ENCODE measurements at places on chromosomes 13 and 19.

DNA sequence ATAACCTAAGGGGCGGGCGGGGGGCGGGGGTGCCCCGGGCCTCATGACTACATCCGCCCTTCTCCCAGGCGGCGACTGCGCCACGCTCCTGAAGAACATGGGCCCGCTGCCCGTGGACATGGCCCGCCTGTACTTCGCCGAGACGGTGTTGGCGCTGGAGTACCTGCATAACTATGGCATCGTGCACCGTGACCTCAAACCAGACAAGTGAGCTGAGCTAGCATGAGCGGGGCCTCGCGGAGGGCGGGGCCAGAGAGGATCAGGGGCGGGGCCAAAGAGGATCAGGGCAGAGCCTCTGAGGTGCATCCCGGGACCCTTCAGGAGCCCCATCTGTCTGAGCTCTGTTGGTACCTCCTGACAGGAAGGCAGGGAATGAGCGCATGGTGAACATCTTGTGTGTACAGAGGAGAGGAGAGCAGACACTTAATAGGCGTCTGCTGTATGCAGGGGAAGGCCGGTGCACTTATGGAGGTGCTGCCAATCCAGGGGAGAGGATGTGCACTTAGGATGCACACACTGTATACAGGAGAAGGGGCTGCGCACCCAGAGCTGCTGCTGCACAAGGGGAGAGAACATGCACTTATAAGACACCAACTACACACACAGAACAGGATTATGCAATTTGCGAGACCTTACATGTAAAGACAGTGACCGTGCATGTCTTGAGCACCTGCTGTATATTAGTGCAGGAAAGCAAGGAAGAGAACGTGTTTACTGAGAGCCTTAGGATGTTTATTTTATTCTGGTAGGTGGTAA, 20.9 kb upstream of the PIK3R2 start:
- no peak for DNase-seq

GRCh38 chr13:98656223-98656622, 79.3 kb upstream of the STK24 start:
- DNase-seq = no peak

GRCh38 chr19:35879770-35880317, 11.5 kb downstream of the APLP1 start:
- no peak for DNase-seq

GRCh38 chr13:56900549-56901279, 240.0 kb upstream of the PRR20A start:
- DNase-seq = no peak

- no peak for DNase-seq
These were observed 5.4 kb downstream of the FLT1 start for GRCh38 chr13:28489524-28489931.

GRCh38 chr13:94298346-94298745, 181.1 kb downstream of the DCT start:
- no peak for DNase-seq

DNA sequence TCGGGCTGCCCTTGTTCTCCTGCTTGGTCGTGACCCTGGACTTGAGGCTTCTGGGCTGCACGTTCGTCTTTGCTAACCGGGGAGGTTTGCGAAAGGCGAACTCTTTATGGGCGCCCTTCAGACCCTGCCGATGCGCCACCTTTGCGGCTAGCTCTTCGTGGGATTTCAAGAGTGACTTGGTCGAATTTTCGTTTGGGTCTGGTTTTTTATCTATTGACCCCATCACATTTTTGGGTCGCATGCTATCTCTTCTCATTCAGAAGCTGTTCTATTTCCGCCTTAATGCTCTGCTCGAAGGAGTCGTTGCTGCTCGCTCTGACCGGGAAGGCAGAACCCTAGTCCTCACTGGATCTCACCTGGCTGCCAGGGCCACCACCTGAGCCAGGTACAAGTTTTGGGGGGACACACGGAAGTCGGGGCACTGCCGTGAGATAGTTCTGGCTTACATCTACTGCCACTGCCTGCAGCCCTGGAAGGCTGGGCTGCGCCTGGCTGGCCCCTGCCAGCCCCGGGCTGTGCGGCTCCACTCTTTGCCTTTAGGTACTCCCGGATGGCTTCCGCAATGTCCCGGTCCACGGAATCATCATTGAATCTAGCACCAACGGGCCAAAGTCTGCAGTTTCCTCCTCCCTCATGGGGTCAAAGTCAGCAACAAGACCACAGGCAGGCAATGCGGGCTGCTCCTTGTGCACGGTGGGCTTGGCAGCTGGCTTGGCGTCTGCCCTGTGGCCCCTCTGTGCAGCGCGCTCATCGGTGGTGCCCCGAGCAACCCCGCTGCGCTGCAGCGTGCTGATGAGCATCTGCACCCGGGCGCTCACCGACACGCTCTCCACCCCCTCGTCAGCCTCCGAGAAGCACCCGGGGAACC, 16.2 kb downstream of the RB1 start:
- no peak for DNase-seq

DNA sequence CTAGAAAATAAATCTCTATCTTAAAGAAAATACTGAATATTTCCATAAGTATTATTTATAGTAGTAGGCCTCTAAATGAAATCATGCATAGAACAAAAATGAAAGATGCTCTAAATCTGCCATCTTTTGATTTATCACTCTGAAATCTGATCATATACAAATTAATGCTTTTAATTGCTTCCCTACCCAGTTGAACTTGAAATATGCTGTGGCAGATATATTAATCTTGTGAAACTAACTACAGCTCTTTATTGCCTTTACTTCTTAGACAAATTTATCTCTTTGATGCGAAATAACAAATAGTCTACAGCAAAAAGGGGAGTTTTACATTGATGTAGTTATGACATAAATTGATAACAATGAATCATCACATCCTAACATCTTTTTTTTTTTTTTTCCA, 510.7 kb upstream of the SLITRK6 start:
- DNase-seq = no peak

GRCh38 chr13:84137292-84137691, 255.0 kb upstream of the SLITRK1 start:
- DNase-seq = no peak

DNA sequence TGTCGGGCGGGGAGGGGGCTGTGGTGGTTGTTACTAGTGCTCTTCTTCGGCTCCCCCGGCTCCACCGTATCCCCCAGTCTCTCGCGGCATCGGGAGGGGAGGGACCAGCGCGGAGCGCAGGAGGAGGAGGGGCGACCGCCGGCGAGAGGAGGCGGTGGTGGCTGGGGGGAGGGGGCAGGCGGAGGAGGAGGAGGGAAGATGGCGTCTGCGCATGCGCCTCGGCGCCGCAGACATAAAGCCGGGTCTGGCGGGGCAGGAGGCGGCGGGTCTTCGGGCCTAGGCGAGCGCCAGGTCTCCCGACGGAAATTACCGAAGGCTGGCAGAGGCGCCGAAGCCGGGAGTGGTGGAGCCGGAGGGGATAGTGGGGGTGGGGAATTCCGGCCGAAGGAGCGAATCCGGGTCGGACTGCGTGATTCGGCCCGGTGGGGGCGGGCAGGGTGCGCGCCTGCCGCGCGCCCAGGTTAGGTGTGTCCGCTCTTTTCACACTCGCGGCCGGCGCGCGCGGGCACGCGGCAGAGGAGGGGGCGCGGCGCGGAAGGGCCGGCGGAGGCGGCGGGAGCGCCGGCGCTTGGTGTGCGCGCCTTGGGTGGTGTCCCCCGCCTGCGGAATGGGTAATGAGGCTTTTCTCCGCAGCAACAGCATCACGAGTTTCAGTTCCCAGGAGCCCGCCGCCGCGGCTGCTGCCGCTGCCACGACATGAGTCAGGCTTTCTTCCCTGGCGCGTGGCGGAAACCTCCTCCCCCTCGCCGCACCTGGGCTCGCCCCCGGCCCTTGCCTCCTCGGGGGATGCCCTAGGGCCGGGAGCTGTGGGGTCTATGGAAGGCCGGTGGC, 1.3 kb upstream of the TSC22D1 start:
- peak; percentile 87 for DNase-seq

GRCh38 chr13:81957121-81957520, 1616.2 kb upstream of the SPRY2 start:
- no peak for DNase-seq

- DNase-seq = no peak
These were observed 57.3 kb downstream of the KLF2 start for GRCh38 chr19:16381756-16382401.

Data from cortex of kidney (tissue), 1 donor.